ENCODE measurements at places on chromosomes 3 and 15.

- DNase-seq, result no peak
Observed at GRCh38 chr3:108037770-108038169, 53.1 kb downstream of the CD47 start.

- DNase-seq, result no peak
Observed at GRCh38 chr15:100113351-100114080, 228.3 kb downstream of the ADAMTS17 start.

GRCh38 chr15:94064676-94065313 is 166.6 kb upstream of the MCTP2 start:
- no peak for DNase-seq

- DNase-seq, result no peak
Observed at GRCh38 chr3:153621953-153622352, 459.9 kb downstream of the RAP2B start.

GRCh38 chr3:188972310-188972709 is 199.5 kb upstream of the TPRG1 start:
- DNase-seq, result no peak

DNA sequence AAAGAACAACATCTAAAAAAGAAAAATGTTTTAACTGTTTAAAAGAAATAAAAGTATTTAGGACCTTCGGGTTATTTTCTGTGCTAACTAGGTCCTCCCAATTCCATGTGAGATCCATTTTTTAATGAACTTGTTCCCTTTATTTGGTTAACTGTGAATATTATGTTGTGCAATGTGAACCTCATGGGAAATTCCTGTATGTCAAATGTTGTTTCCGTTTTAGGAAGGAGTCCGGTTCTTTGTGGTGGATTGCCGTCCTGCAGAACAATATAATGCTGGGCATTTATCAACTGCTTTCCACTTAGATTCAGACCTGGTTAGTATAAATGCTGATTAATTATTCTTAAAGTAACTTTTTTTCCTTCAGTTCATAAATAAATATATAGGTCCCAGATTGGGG is 35.5 kb upstream of the NIT2 start:
- DNase-seq, result no peak

GRCh38 chr3:51139616-51140015 is 245.5 kb upstream of the MANF start:
- DNase-seq, result no peak
